Myocyte (in vitro differentiated cells): ENCODE measurements at places on chromosomes 3 and 15.

GRCh38 chr15:60520825-60521368, 42.0 kb upstream of the ICE2 start:
- DNase-seq = peak; percentile 56

GRCh38 chr3:146464005-146464595, 5.3 kb downstream of the PLSCR2 start:
- no peak for DNase-seq

GRCh38 chr3:126557761-126558160, 971 bp downstream of the C3orf22 start:
- peak; percentile 32 for DNase-seq

DNA sequence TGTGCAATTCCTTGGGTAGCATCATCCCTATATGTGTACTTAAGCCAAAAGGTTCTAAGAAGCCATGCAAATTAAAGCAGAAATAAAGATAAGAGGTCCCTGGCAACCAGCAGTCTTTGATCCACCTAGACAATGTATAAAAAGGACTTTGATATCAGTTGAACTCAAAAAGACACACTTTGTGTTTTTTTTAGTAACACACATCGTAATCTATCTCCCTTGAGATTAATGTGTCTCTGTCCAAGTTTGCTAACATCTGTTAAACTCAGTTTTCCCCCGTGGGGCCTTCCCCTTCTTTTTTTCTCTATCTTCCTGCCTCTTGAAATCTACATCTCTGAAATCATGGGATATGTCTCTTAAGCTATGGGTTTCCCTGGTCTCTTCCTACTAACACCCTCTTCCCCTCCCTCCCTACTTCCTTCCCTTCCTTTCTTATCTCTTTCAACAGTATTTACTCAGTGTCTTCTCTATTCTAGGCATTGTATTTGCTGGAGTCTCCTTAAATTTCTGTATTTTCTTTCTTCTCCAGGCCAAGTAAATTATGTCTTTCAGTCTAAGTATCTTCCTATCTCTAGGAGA, 27.7 kb downstream of the ALDH1A2 start:
- peak; percentile 9 for DNase-seq

DNA sequence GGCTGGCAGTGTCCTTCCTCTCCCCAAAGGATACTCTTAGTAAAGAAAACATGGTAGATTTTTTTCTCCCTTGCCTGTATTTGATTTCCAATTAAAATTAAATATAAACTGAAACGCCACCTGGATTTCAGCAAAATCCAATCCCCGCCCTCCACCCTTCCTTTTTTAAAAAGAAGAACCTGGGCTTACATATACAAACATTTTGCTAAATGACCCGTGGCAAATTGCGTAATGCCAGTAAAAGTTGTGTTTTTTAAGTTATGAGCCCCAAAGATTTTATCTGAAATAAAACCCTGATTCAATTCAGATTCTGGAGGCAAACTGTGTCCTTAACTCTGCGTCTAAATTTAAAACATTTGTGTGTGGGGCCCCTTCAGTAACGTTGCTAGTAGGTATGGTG, 403.0 kb downstream of the FOXP1 start:
- no peak for DNase-seq

DNA sequence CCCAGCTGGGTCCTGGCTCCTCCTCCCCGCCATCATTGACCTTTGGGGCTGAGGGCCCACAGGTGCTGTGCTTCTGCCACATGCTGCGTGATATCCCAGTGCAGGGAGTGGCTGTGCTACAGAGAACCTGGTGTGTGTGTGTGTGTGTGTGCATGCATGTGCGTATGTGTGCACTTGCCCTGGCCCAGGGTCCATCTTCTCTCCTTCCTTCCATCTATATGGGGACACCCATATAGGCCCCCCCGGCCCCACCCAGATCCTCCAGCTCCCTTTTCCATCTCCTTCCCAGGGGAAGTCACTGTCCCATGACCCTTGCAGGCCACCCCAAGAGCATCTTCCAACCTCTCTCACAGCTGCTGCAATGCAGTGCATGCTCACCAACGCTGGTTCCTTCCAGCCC, 12.6 kb downstream of the RASGRF1 start:
- DNase-seq = no peak

DNA sequence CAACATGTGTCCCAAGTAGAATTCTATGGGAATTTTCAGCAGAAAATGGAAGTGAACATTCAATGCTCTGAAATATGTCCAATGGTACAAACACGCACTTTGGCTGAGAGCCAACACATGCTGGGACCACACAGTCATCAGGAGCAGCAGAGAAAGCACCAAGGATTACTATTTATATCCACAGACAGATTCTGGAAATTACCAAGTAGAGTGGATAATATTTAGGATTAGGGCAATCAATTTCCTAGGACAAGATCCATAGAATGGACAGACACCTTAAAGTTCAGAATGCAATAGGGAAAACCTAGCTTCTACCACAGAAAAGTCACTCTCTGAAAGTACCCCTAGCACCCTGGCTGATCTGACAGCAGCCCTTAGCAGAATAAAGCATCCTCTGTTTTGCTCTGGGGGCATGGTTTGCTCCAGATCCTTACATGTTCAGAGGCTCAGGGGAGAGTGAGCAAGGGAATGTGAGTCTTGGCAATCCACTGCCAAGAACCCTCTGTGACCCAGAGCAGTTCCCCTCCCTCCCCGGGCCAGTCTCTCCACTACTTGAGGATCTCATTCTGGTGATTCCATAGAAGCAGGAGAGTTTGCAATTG, 206.0 kb upstream of the WNT5A start:
- DNase-seq = peak; percentile 34

GRCh38 chr3:189103208-189103607, 68.6 kb upstream of the TPRG1 start:
- no peak for DNase-seq

DNA sequence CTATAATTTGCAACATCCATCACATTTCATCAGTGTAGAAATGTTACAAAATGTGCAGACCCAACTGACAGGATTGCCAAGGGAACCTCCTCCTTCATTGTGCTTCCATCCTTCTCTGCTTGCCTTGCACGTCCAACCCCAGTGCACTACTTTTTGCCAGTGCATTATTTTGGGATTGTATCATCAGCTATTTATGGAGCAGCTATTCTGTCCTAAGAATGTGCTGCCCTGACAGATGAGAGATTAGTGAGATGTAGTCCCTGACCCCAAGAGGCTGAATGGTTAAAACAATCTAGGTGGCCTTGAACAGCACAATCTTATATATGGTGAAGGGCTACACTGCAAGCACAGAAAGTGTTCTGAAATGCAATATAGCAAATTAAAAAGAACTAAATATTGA, 935.8 kb downstream of the IGSF11 start:
- peak; percentile 1 for DNase-seq

DNA sequence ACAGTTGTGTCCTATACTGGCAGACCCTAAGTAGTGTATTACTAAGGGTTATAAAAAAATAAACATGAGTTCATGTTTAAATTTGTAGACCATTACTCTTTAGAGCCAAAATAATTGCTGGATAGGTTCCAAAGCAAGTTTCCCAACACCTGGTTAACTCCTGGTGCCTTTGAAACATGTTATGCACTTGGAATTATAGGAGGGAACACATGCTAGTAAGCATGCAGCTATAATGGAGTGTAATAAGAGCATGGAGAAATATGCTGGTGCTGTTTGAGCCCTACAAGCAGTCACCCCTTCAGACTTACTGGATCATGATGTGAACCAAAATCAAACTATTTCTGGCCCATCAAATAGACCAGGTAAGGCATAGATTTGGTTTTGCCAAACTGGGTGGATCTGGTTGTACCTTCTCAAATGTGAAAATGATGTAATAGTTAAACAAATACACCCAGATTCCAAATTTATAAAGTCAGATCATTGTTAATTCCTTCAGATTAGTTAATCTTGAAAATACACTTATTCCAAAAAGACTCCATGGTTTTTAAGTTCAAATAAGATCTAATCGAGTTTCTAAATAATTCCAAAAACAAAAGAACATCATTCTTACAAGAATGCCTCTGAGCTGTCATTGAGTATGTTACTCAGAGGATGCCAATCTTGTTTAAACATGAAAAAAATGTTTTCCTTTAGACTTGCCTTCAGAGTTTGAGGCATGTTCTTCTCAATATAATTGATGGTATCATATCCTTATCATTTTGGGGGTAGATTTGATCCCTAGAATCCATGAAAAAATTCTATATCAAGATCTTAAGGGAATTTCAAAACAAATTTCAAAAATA, 69.3 kb downstream of the LRRC28 start:
- DNase-seq = peak; percentile 23

- no peak for DNase-seq
Observed at GRCh38 chr3:160546727-160547126, 18.6 kb downstream of the KPNA4 start.

GRCh38 chr15:41992803-41993190, 20.4 kb upstream of the EHD4 start:
- DNase-seq = no peak

GRCh38 chr15:90885432-90886290, 1.4 kb downstream of the FES start:
- DNase-seq = peak; percentile 53
